ENCODE measurements at places on chromosomes 16 and 17.

DNA sequence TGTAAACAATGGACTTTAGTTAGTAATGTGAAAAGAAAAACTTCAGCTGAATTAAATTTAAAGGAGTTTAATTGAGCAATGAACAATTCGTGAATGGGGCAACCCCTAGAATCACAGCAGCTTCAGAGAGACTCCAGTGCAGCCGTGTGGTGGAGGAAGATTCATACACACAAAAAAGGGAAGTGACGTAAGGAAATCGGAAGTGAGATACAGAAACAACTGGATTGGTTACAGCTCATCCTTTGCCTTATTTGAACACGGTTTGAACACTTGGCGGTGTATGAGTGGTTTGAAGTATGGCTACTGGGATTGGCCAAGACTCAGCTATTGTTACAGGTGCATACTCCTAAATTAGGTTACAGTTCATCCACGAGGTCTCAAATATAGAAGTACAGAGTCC, 460.4 kb upstream of the ASIC2 start:
- DNase-seq, result no peak

DNA sequence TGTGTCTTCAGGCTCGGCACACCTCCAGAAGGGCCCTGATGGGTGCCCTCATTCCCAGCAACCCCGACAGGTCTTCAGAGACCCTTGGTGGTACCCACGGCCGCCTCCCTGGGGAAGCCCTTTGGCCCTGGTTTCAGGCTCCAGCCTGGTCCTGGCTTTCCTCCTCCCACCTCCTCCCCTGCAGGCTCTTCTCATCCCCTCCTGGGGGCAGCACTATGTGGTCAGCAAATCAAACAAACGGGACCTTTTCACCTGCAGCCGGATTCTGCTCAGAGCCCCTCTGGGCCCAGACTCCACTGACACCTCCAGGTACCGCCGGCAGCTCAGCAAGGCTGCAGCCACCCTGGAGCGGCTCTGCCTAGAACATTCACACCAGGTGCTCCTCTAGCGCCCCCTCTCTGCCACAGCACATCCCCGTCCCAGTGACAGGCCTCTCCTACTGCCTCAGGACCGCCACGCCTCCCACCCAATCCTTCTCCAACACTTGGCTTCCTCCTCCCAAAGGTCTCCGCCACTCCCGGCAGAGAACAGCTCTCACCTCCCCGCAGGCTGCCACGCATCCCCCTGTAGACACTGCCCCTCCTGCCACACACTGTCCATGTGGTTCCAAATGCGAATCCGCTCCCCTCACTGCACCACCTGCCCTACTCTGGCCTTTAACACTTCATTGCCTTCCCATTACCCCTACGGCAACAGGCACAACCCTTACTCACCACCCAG, 12.0 kb downstream of the CORO7 start:
- DNase-seq, result no peak

DNA sequence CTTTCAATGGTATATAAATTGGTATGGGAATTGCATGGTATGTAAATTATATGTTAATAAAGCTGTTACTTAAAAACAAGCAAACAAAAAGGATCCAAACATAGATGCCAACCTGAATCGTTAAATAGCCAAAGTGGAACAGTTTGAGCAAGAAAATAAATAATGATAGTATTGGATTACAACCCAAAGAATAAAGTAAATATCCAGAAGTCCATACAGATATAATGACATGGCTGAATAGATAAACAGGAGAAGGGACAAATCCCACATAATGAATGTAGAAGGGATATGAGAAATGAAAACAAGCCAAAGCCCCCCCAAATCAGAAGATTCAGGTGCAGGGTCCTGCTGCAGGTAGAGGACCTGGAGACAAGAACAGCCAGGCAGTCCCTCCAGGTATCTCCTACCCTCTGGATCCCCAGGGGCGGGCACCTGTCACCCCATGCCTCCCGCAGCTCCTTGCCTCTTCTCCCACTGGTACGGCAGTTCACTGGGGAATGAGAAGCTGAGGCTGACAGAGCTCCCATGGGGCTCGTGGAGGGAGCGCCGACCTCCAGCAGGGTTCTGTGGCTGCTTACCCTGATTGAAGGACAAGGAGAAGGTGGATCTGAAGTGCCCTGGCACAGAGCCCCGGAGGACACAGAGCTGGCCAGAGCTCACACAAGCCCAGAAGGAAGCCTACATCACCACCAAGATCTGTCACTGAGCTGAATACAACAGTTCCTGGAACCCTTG, 9.9 kb upstream of the LCAT start:
- no peak for DNase-seq

- peak; percentile 22 for DNase-seq
These were observed 1.7 kb downstream of the KANSL1 start for GRCh38 chr17:46191322-46192188.

DNA sequence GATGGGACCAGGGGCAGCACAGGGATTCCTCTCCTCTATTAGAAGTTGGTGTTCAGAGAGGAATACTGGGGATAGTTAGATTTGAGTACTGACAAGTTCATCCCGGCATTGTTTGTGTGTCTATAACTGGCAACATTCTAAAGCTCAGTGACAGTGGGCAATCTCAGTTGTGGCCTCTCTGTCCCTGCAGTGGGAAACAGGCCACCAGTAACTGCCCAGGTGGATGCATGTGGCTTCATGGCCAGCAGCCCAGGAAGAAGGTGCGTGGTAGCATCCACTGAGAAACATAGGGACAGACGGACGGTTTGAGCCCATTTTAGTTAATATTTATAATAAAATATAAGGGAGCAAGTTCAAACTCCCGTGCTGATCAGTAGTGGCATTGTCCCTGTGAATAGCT, 51.5 kb downstream of the B9D1 start:
- DNase-seq, result no peak

DNA sequence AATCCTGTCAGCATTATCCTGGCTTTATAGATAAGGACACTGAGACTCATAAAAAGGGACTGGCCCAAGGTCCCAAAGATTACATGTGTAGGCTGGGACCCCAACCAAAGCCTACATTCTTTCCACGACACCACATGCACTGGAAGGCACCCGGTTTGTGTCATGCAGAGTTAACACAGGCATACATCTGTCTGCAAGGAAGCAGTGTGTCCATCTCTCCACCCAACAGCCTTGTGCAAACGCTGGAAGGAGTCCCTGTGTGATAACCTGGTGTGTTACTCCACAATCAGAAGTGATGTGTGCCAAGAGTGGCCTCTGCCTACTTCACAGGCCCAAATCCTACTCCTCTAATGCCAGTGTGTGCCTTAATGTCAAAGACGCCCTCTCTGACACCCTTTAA, 139.8 kb downstream of the PARN start:
- DNase-seq, result no peak

- DNase-seq, result no peak
These were observed 354.9 kb upstream of the CDH8 start for GRCh38 chr16:62391134-62391533.

GRCh38 chr16:79261481-79261940, 339.0 kb downstream of the MAF start:
- DNase-seq, result no peak

- DNase-seq, result no peak
These were observed 84.2 kb downstream of the MGAT5B start for GRCh38 chr17:76952402-76952801.

DNA sequence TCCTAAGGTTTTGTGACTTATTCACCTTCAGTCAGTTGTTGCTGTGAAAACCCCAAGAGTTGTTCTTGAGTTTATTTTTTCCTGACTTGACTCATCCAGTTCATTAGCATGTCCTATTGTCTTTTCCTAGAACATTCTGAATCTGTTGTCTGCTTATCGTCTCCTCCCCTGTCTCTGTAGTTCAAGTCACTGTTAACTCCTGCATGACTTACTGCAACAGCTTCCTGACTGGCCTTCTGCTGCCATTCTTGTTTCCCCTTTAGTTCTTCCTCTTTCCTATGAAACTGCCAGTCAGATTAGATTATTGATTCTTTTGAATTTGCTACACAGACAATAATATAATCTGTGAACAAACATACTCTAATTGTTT, 161.5 kb downstream of the FTO start:
- no peak for DNase-seq

- DNase-seq, result no peak
These were observed 159.1 kb downstream of the UTP18 start for GRCh38 chr17:51419476-51419875.
